ENCODE measurements at places on chromosomes 3 and 15. TPM values are rescaled to one million over a fixed set of nuclear protein-coding genes. Genes with fewer than 3 reads are reported as not detected.

GPR160 gene
- total RNA-seq: 24.6 TPM

RGMA gene
- total RNA-seq: 0.13 TPM

CCDC39 gene
- total RNA-seq: 0.43 TPM

GRAMD1C gene
- 5.5 TPM for total RNA-seq

GRCh38 chr3:177603148-177603603 is 405.9 kb upstream of the TBL1XR1 start:
- no peak for DNase-seq

DNA sequence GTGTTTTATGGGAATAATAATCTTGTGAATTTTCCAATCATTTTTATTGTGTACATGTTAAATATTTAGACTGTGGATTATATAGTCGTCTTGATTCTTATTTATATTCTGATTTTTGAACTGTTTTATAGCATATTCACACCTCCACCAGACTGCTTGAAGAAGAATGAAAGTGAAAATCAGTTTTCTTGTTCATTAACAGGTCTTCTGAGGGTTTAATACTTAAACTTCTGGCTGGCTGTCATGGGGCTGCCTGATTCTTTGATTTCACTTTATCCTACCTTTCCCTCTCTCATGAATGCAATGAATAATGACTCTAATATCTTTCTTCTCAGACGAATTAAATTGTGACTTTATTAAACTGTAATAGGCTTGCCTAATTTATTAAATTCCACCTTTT is 56.2 kb downstream of the ATP2C1 start:
- DNase-seq: no peak

GRCh38 chr3:115626721-115627120 is 3.4 kb downstream of the GAP43 start:
- no peak for DNase-seq

DNA sequence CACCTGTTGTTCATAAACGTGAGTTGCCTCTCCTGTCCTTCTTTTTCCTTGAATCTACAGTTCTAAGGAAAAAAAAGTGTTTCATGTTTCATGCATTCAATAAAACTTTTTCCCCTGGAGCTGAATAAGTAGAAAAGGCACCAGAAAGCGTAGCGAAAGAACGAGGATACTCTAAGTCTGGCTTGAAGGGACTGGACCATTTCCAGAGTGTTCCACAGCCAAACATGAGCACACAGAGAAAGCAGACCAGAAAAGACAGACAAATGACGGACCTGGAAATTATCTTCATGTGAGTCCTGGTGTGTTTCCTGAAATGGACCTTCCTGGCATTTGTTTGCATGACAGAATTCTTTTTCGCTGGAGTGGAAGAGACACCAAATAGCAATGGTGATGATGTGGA is 204.7 kb downstream of the SV2B start:
- no peak for DNase-seq

DNA sequence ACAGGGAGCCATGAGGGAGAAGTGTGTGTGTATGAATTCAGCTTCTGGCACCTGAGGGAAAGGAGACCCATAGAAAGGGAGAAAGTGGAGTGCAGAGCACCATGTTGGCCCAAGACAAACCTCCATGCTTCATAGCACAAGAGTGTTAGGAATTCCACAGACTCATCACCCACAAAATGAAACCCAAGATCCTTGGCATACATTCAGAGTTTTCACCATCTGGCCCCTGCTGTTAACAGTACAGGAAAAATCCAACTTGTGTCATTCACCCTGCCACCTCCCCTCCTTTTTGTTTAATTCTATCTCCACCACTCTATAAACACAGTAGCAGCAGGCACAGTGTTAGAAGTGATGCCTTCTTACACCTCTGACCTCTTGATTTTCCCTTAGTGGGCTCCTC is 60.0 kb upstream of the MNS1 start:
- no peak for DNase-seq

DNA sequence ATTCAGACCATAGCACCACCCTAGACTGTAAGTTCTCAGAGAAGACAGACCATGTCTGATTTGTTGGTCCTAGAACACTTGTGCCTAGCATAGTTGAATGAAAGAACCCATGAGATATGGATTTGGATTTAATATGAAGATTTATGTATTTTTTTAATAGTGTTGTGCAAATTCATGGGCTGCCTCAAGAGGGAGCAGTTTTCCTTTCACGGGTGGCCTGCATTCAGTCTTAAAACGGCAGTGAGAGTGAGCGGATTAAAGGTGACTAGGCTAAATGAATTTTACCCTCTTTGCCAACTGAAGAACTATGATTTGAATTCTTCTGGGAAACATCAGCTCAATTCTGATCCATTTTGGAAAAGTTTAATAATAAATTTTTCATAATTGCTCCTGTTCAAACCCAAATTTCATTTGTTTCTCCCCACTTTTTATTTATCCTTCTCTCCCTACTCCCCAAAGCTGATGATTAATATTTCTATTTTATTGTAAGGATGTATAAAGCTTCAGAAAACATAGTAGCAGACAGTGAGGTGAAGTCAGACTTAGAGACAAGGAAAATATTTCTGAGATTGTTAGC is 67.3 kb downstream of the MORC1 start:
- DNase-seq: no peak

GRCh38 chr15:39605146-39605545 is 24.3 kb downstream of the THBS1 start:
- no peak for DNase-seq

DNA sequence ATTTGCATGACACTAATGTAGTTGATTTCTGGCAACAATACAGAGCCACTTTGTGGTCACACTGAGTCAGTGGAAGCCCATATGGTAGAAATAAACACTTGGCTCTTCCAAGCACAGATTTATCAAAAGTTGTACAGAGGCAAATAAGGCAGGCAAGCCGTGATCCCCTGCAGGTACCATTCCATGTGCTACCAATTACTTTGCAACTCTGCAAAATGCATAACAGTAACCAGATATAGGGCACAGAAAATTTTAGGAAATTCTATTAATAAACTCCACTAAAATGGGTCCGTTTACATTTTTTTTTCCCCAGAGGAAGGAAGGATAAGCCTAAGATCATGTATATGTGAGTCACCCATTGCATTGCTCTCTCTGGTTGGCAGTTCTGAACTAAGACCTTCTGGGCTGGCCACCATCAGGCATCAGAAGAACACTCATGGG is 103.1 kb upstream of the PTX3 start:
- no peak for DNase-seq

DNA sequence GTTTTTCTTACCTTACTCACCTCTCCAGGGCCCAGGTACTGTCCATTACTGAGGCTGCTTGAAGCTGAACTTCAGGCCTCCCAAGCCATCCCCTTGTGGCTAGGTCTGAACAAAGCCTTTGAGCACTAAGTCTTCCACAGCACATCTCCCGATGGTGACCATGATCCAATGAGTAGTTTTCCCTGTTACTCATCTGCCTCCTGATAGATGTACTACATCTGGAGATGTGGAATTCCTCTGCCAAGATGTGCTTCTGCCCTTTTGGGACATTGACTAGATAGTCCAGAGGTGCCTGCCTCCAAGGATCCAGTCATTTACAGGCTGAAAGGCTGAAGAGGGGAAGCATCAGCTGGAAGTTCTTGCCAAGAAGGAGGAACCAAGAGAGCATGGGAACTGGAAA is 28.9 kb upstream of the SLC35G2 start:
- no peak for DNase-seq

GRCh38 chr3:108322352-108322751 is 26.0 kb downstream of the HHLA2 start:
- no peak for DNase-seq

DNA sequence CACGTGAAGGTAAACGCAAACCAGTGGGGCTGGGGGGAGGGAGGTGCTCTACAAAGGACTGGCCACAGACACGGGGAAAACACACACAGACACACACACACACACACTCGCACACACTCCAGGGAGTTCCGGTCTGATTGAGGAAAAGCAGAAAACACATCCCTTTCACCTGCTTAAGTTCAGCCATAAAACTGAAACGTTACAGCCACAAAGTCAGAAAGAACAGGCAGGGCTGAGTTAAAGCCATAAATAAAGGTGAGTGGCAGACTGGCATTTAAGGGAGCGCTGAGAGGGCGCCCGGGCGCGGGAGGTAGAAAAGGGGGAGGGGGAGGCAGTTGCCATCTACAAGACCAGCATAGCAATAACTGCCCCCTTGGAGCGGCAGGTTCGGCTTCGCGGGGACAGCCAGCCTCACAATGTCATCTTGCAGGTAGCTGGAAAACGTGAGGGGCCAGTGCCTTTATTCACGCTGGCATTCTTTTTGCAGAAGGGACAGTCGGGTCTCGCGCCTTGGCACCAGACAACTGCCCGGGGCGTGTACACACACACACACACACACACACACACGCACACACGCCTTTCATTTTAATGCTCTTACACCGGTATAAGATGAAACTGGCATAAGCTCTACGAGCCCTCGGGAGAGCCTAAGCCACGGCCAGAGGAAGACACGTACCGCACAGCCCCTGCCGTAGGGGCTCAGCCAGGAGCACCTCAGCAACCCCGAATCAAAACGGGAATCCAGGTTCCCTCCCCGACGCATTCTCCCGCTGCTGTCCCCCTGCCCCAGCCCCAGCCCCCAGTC is 866 bp downstream of the TNIK start:
- DNase-seq: no peak

DNA sequence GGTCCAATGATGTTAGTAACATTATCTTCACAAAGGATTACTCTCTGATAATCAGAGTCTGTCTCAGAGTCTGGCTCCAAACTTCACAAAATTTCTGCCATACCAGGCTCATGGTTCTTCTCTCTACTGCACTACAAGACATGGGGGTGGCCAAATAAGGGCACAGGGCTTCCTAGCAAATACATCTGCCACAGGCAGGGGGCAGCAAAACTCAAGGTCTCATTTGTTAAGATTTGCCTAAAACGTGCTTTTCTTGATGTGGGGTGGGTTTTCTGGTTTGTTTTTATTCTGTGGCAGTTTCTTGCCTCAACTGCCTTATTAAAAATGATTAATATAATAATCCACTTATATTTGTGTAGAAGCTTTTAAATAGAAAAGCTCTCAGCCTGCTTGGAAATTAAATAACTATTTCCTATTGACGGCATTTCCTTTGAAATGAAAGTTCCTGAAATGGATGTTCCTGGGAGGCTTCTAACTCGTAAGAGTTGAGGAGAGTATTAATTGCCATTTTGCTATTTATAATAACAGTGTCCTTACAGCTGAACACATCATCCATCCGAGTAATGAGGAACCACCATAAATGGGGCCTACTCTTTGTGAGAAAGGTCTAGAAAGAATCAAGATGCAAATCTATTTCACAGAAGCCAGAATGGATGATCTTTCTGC is 53.8 kb downstream of the SST start:
- no peak for DNase-seq

- no peak for DNase-seq
Observed at GRCh38 chr15:66131831-66132230, 121.7 kb downstream of the MEGF11 start.

DNA sequence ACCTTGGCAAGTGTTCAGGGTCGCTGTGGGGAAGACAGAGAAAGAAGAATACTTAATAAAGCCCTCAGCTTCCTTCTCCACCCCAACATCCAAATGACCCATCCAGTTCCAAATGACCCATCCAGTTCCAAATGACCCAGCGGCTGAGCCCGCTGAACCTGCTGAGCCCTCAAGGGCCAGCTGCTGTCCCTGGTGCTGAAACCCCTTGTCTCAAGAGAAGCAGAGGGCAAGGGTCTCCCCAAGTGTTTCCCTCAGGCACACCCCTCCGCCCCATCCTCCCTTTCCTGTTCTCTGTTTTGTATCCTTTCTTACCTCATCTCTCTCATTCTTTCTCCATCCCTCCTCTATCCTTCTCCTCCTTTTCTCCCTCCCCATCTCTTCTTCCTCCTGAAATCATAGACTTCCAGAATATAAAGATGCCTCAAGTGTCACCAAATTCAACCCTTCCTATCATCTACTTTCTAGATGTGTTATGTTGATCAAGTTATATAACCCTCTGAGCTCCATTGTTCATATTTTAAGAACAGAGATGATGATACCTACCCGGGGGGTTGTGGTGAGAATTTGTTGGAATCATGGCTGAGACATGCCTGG is 29.0 kb downstream of the CCDC33 start:
- no peak for DNase-seq

GRCh38 chr3:184320104-184320445 is 5.7 kb downstream of the EIF4G1 start:
- DNase-seq: no peak

DNA sequence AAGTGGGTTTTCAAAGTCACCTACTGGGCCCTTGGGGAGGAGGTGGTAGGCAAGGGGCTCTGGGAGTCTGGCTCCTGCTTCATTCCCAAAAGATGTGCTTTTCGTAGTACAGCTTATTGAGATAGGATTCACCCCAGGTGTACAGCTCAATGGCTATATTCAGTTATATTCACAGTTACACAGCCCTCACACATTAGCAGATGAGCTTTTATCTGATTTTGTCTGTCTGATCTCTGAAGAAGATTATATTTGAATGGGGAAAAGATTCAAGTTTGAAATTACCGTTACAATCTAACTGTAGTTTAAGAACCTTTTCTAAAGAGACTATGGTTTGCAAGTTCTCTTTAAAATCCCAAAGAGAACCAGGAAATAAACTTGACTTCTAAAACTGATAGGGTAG is 27.3 kb downstream of the PXYLP1 start:
- DNase-seq: no peak

GRCh38 chr3:14646589-14647413 is 4.8 kb upstream of the CCDC174 start:
- no peak for DNase-seq

GRCh38 chr3:69142090-69142489 is 19.7 kb upstream of the LMOD3 start:
- DNase-seq: no peak

GRCh38 chr3:180875124-180875698 is 37.3 kb upstream of the FXR1 start:
- DNase-seq: no peak

DNA sequence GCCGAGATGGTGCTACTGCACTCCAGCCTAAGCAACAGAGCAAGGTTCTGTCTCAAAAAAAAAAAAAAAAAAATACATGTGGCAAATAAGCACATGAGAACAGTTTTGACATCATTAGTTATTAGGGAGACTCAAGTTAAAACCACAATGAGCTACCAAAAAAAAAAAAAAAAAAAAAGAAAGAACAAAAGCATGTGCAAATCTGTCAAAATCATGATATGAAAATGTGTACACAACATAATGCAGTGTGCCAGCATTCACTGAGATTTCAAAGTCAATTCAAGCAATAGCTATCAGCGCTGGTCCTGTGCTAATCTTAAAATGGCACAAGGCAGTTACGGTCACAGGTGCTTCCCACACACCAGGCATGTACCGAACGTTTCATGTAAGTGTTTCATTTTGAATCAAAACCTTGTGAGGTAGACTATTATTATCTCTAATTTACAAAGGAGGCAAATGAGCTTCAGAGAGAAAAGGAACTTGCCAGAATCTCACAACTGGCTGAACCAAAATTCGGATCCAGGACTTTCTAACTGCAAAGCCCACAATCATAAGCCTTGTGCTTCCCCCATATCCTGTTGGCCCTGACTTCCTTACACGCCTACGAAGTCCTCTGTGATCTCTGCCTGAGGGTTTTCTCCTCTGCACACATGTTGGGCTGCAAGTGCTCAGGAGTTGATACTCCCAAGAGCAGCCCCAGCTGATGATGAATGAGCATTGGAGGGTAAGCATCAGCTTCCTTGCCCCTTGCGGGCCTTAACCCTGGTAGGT is 200.1 kb upstream of the PROK2 start:
- DNase-seq: peak; percentile 97

GRCh38 chr15:78999636-79000035 is 54.8 kb upstream of the CTSH start:
- DNase-seq: no peak

- DNase-seq: no peak
Observed at GRCh38 chr15:36484038-36484778, 95.2 kb upstream of the CDIN1 start.

GRCh38 chr15:95604634-95605036 is 725.9 kb upstream of the NR2F2 start:
- DNase-seq: no peak

GRCh38 chr3:32432045-32432710 is 40.5 kb downstream of the CMTM7 start:
- DNase-seq: no peak
